ENCODE measurements at places on chromosomes 5 and 9.

DNA sequence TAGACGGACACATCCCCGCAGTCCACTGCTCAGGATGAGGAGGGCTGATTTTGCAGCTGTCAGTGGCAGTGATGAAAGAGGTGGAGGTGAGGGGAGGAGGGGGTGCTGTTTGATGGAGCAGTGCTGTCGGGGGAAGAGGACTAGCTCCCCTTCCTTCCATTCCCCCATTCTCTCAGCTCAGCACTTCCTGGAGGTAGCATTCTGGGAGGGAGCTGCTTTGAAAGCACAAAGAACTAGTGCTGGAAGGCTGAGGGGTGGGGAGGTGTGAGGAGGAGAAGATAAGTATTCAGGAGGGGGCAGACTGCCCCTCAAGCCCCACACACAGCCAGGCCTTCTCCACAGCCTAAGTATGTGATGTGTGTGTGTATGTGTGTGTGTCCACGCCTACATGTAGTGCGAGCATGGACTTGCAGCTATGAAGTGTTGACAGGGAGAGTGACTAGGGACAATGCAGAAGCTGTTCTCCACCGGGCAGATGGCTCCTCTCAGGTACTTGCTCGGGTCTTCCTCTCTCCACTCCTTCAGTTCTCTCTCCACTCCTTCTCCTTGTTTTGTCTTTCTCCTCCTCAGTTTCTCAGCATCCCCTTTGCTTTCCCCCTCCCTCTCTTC is 65.5 kb upstream of the HSPA9 start:
- DNase-seq, result no peak

DNA sequence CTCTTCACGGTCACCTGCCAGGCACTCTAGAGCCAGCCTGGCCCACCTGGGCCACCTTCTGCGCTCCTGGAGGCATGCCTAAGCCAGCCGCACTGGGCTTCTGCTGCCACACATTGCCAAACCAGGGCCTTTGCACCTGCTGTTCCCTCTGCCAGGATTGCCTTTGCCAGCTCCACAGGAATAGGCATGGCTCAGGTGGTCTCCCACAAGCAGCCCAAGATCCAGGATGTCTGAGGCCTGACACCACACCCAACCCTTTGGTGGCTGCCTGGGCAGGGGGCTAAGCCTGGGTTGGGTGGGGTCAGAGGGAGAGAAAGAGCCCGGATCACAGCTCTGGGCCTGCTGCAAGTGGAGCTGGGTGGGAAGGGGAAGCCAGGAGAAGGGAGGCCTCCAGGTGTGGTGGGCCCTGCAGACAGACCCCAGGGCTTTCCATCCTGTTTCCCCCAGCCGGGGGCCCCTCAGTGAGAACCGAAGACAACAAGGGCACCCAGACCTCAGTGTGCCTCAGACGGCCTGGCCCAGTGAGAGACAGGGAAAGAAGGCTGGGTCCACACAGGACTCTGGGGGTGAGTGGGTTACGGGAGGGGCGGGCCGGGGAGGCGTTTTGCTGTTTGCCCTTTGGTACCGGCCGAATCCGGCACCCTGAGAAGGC is 672 bp upstream of the SUSD3 start:
- DNase-seq, result no peak

DNA sequence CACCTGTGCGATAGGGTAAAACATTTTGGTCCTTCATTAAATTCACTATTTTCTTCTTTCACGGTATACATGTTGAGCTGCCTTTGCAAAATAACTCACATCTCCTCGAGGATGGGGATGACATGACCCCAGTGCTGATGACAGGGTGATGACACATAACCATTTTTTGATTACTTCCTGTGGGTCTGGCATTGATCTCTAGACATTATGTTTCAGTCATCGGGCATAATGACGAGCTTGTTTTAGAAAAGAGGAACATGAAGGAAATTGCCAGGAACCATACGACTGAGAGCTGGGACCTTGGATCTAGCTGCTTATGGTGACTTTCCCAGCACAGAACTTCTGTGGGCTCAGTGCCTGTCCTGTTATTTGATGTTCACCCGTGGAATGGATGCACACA is 25.2 kb downstream of the COL5A1 start:
- no peak for DNase-seq

DNA sequence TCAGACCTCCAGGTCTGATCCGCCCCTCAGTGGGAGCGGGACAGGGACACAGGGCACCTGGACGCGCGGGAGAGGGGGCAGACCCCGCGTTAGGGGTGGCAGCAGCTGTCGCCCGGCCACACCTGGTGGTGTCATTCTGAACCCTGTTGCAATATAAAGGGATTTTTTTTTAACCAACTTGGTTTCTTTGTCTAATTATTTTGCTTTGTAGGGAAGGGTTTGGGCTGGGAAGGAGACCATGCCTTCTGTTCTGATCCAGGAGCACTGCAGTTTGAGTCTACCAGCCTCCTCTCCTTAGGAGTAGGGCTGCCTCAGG is 10.9 kb upstream of the ASS1 start:
- DNase-seq, result no peak

- DNase-seq, result no peak
Observed at GRCh38 chr5:51404255-51404654, 21.0 kb downstream of the ISL1 start.
